ENCODE measurements at places on chromosomes 6 and 20. TPM values are rescaled to one million over a fixed set of nuclear protein-coding genes. Genes with fewer than 3 reads are reported as not detected.
A peak's percentile ranks its signal among the peaks of the same experiment; 100 is the strongest.

Gene C6orf141
- 5.9 TPM for total RNA-seq

GRCh38 chr6:2745246-2745645 lies 5.5 kb downstream of the MYLK4 start:
- DNase-seq, result no peak
- no peaks in the 10 kb centered on the region for H3K27me3 ChIP-seq
- no peaks in the 10 kb centered on the region for H3K36me3 ChIP-seq
- H3K27ac ChIP-seq, result no peak overlapping the region

Gene FAM83B
- total RNA-seq, result not detected

DNA sequence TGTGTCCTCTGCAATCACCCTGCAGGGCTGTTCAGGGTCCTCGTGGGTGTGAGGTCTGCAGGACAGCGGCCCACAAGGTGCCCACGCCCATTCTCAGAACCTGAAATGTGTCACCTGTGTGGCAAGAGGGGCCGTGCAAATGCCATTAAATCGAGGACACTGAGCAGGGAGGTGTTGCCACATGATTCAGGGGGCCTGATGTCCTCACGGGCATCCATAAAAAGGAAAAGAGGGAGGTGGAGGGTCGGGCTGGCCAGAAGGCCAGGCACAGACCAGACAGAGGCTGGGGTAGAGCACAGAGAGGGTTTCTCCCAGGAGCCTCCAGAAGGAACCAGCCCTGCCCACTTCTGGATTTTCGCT lies 239.6 kb downstream of the ERMARD start:
- no peak for DNase-seq
- no peak overlapping the region for H3K27ac ChIP-seq
- no peaks in the 10 kb centered on the region for H3K27me3 ChIP-seq
- no peaks in the 10 kb centered on the region for H3K4me1 ChIP-seq
- H3K4me3 ChIP-seq, result no peak overlapping the region

Gene CST1
- 11.0 TPM for total RNA-seq

DNA sequence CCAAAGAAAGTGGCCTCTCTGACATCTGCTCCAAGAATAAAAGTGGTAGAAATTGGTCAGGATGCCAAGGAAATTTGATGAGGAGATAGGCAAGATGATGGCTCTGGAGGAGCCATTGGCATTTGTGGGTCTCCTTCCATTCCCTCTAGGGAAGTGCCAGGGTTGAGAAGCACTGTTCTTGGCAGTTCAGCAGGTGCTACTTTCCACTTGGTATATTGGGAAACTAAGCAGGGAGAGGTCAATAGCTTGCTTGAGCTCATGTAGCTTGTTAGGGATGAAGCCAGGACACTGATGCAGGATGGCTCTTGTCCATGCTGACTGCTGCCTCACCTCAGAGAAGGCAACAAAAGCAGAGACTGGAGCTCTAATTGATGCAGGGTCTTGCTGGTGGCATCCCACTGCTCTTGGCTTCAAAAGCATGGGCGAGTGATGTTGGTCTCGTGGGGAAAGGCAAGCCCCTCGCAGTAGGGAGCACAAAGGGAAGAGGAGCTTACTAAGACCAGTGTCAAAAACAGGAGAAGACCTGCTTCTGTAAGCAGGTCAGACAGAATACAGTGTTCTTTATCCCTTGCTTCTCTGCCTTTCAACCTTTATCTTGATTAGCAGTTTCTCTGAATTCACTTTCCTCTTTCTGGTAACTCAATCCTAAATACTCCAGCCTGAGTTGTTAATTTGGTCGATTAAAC lies 73.1 kb upstream of the RIPOR2 start:
- H3K4me1 ChIP-seq, result peaks cover 19% of the 10 kb centered on the region
- H3K4me3 ChIP-seq, result no peak overlapping the region
- no peaks in the 10 kb centered on the region for H3K27me3 ChIP-seq
- DNase-seq, result no peak
- H3K36me3 ChIP-seq, result no peaks in the 10 kb centered on the region
- no peak overlapping the region for H3K27ac ChIP-seq

DNA sequence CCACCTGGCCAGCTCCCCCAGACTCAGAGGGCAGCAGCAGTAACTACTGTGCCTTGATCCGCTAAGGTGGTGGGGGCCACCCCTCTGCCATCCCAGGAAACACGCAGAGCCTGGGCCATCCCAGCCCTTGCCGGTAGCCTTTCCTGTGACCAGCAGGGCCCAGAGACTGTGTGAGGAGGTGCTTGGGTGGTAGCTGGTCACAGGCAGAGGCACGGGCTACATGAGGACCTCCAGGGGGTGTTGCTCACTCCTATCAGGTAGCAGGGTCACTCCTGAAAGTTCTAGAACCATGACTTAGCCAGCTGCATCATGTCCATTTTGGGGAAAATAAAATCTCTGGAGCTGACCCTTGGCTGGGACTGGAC lies 22.8 kb downstream of the PCMTD2 start:
- no peaks in the 10 kb centered on the region for H3K27me3 ChIP-seq
- no peak overlapping the region for H3K27ac ChIP-seq
- no peaks in the 10 kb centered on the region for H3K36me3 ChIP-seq
- DNase-seq, result no peak
- H3K4me3 ChIP-seq, result no peak overlapping the region

- H3K4me1 ChIP-seq, result no peaks in the 10 kb centered on the region
- H3K36me3 ChIP-seq, result no peaks in the 10 kb centered on the region
- H3K27ac ChIP-seq, result no peak overlapping the region
- no peak for DNase-seq
These were observed 20.0 kb downstream of the FAM209B start for GRCh38 chr20:56552911-56553629.

DNA sequence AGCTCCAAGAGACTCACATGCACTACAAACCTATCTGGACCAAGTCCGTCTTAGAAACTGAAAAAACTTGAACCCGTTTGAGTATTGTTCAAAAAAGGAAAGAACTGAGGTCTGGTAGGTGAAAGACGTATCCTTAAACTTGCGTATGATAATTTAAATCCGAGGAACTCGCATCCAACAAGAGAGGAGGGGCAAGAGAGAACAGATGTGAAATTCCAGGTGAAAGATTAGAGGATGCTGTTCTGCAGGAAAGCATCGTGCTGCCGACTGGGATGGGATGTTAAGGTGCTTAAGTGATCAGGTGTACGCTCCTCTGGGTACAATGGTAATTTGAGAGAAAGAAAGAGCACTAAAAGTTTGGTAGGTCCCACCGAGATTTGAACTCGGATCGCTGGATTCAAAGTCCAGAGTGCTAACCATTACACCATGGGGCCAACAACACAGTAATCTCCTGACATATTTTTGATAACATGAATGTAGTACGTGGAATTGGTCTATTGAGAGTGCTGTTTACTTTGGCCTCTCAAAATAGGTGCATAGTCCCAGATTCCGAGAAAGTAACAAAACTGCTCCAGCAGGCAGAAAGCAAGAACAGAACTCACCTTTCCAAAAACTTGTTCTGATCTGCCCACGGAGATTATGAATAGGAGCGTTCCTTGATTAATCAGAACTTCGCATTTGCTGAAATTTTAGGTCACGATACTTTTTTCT lies 53.5 kb upstream of the BTN3A2 start:
- no peaks in the 10 kb centered on the region for H3K4me1 ChIP-seq
- peak overlapping the region; percentile 21 for H3K4me3 ChIP-seq
- peaks cover under 1% of the 10 kb centered on the region for H3K27me3 ChIP-seq
- H3K36me3 ChIP-seq, result no peaks in the 10 kb centered on the region

Gene LGSN
- not detected for total RNA-seq
